Placental epithelial cell (primary cell): ENCODE measurements at places on chromosomes 3 and 15. TPM values are rescaled to one million over a fixed set of nuclear protein-coding genes. Genes with fewer than 3 reads are reported as not detected.

LRRC34 gene
- total RNA-seq, result 2.4 and 3.1 TPM in 2 replicates

SEMA4B gene
- 31.0 and 59.7 TPM in 2 replicates for total RNA-seq

KLHL6 gene
- total RNA-seq, result not detected in 2 replicates

TIGIT gene
- not detected in 2 replicates for total RNA-seq

GOLGA6D gene
- total RNA-seq, result not detected in 2 replicates

FBXL22 gene
- total RNA-seq, result 0.22 and 0.39 TPM in 2 replicates

C3orf80 gene
- 0.11 TPM in 1 of 2 replicates, not detected in the other for total RNA-seq

VEPH1 gene
- total RNA-seq, result 3.9 and 17.1 TPM in 2 replicates

ROPN1 gene
- total RNA-seq, result not detected in 2 replicates

CCDC54 gene
- total RNA-seq, result not detected in 2 replicates

LRTM1 gene
- 0.39 TPM in 1 of 2 replicates, not detected in the other for total RNA-seq

GRIP2 gene
- total RNA-seq, result under 0.01 TPM in 2 replicates

SPRED1 gene
- total RNA-seq, result 5.9 and 9.7 TPM in 2 replicates

KAT2B gene
- total RNA-seq, result 20.6 and 38.1 TPM in 2 replicates

TRIM69 gene
- total RNA-seq, result 7.1 and 9.3 TPM in 2 replicates

LDHAL6B gene
- total RNA-seq, result not detected in 2 replicates

UBAP1L gene
- total RNA-seq, result 2.1 and 4.3 TPM in 2 replicates

CDHR4 gene
- total RNA-seq, result 0.54 and 1.2 TPM in 2 replicates

MKRN3 gene
- total RNA-seq, result 0.11 and 1.6 TPM in 2 replicates

NEIL1 gene
- total RNA-seq, result 6.6 and 24.7 TPM in 2 replicates

KNG1 gene
- total RNA-seq, result not detected in 2 replicates

ITPKA gene
- under 0.01 TPM in 1 of 2 replicates, not detected in the other for total RNA-seq

TGM4 gene
- 7.3 and 16.5 TPM in 2 replicates for total RNA-seq
